Osteocyte (in vitro differentiated cells): ENCODE measurements at places on chromosomes 16 and 17. TPM values are rescaled to one million over a fixed set of nuclear protein-coding genes. Genes with fewer than 3 reads are reported as not detected.
A peak's percentile ranks its signal among the peaks of the same experiment; 100 is the strongest.

Gene GPR179
- 0.13 TPM in 1 of 2 replicates, not detected in the other for total RNA-seq

- H3K4me3 ChIP-seq, result no peak overlapping the region
- H3K4me1 ChIP-seq, result no peaks in the 10 kb centered on the region
- H3K36me3 ChIP-seq, result no peaks in the 10 kb centered on the region
- no peak overlapping the region for H3K27ac ChIP-seq
Measured at GRCh38 chr17:58641887-58642311, 49.9 kb downstream of the TEX14 start.

DNA sequence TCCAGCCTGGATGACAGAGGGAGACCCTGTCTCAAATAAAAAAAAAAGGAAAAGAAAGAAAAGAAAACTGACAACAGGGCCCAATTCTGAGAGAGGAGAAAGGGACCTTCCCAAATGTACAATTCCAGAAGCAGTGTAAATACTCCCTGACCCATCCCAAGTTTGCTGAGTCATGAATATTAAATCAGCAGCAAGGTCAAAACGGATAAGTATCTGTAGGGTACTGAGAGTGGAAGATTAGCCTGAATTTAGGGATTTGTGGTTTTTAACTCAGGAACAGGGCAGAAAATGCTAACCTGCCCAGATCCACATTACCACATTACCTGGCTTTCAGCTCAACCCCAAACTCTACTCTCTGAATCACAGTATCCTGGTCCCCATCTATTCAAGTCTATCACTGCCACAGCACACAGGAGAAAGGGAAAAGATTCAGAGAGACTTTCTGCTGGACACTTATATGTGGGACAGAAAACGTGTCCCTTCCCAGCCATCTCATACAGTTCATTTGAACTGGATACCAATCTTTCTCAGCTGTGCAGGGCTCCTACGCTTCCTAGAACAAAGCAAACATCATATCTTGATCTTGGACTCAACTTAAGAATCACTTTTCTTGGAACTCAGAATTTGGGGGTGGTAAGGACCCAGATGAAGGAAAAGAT is 2.9 kb downstream of the FXR2 start:
- peak overlapping the region; percentile 82 for H3K4me3 ChIP-seq
- no peaks in the 10 kb centered on the region for H3K27me3 ChIP-seq
- DNase-seq, result no peak
- peaks cover 42% of the 10 kb centered on the region for H3K4me1 ChIP-seq

GRCh38 chr16:31194898-31195297 is 7.7 kb downstream of the PYCARD start:
- H3K4me3 ChIP-seq, result no peak overlapping the region
- H3K4me1 ChIP-seq, result peaks cover 11% of the 10 kb centered on the region

GRCh38 chr17:28885363-28885762 is 12.2 kb downstream of the FLOT2 start:
- H3K4me1 ChIP-seq, result peaks cover 3% of the 10 kb centered on the region
- DNase-seq, result no peak
- no peaks in the 10 kb centered on the region for H3K27me3 ChIP-seq
- peaks cover 19% of the 10 kb centered on the region for H3K36me3 ChIP-seq

GRCh38 chr16:1458336-1458976 is 14.1 kb upstream of the CCDC154 start:
- no peak overlapping the region for H3K4me3 ChIP-seq
- H3K27ac ChIP-seq, result no peak overlapping the region
- no peak for DNase-seq
- H3K4me1 ChIP-seq, result no peaks in the 10 kb centered on the region
- H3K27me3 ChIP-seq, result no peaks in the 10 kb centered on the region

Gene ASB16
- not detected in 2 replicates for total RNA-seq

GRCh38 chr17:57038486-57038885 is 46.6 kb upstream of the AKAP1 start:
- no peak overlapping the region for H3K4me3 ChIP-seq
- H3K27me3 ChIP-seq, result peaks cover 52% of the 10 kb centered on the region
- no peak overlapping the region for H3K27ac ChIP-seq
- no peaks in the 10 kb centered on the region for H3K36me3 ChIP-seq
- DNase-seq, result no peak
- H3K4me1 ChIP-seq, result peaks cover 2% of the 10 kb centered on the region

- no peak overlapping the region for H3K4me3 ChIP-seq
- no peak for DNase-seq
- H3K27me3 ChIP-seq, result peaks cover 38% of the 10 kb centered on the region
- no peak overlapping the region for H3K27ac ChIP-seq
- H3K4me1 ChIP-seq, result peaks cover 4% of the 10 kb centered on the region
- no peaks in the 10 kb centered on the region for H3K36me3 ChIP-seq
Measured at GRCh38 chr17:65457183-65457582, 104.3 kb downstream of the AXIN2 start.

Gene SPNS2
- 0.31 TPM in 1 of 2 replicates, not detected in the other for total RNA-seq
